ENCODE measurements at places on chromosomes 12 and 14. TPM values are rescaled to one million over a fixed set of nuclear protein-coding genes. Genes with fewer than 3 reads are reported as not detected.

Gene TMEM30B
- polyA plus RNA-seq: not detected

Gene ACSM4
- not detected for polyA plus RNA-seq

Gene HOXC4
- not detected for polyA plus RNA-seq

Gene CRACR2A
- 5.8 TPM for polyA plus RNA-seq

Gene SAMD15
- polyA plus RNA-seq: 0.05 TPM

Measured in CD14-positive monocyte (primary cell).